ENCODE measurements at places on chromosomes 12 and 14.

GRCh38 chr14:31138301-31138700, 69.3 kb downstream of the HECTD1 start:
- no peak for DNase-seq

DNA sequence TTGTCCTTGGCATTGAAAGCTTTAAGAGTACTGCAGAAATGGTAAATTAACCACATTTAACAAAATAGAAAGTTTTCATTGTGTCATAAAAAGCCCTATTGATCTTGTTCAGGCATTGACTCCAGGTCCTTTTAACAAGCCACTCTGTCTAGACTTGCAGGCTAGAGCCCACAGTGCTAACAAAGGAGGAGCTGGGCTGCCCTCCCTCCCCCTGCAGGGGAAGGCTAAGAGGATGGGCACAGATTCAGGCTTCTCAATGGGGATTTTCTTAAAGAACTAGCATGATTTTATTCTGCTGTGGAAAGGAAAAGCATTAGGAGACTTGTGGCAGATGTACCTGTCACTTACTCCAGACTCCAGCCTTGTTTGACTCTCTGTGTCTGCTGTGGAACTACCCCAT, 463.6 kb downstream of the NRXN3 start:
- DNase-seq, result peak; percentile 5

- DNase-seq, result no peak
Measured at GRCh38 chr14:61253064-61253738, 27.9 kb downstream of the TMEM30B start.

DNA sequence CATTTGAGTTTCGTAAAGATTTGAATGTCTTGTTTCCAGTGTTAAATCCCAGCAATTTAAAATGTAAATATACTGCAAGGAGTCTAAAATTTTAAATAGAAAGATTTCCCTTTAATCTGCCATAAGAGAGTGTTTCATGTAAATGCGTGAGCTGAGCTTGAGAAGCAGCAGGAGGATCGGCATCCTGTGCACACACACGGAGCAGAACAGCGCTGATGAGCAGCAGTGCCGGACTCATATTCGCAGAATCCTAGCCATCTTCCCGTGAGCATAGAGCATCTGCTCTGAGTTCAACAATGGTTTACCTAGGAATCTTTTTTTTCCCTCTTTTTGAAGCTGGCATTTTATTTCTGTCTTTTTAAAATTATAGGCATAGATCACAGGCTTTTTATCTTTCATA, 29.8 kb upstream of the AMN start:
- no peak for DNase-seq

DNA sequence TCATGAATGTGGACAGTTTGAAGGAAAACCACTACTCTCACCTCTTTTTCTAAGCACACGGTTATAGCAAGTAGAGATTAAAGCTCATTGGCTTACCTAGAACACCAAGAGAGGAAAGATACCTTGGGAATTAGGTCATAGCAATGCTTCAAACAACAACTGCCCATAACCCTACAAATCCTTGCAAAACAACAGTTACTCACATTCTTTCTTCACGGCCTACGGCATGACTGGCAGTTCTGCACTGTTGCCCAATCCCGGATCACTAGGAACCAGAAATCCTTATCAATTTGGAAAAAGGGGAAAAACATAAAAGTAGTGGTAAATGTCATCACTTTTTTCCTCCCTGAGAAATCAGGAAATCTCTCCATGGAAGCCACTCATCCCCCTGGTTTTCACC, 9.6 kb upstream of the ISM2 start:
- peak; percentile 12 for DNase-seq

DNA sequence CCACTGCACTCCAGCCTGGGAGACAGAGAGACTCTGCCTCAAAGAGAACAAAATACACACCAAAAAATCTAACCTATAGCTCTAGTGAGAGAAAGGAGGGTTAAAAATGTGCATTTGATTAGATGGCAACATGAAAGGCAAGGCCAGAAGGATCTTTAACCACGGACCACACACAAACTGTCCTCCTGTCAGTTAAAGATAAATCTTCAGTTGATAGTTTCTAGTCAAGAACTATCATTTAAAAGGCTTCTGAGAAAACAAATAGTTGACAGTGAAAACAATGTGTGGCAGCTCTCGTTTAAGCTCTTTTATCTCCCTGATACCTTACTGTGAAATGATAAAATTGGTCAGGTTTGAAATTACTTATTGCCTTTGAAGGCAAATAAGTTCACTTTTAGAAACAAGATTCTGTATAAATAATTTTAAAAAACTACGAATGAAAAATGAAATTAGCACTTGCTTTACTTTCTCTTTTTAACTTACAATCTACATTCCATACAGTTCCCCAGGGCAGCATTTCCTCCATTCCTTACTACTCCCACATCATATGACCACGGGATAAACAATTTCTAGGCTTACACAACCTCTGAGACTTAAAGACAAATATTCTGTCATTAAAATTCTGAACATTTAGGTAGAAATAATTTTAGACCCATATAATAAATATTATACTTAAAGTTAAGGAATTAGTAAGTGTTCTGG, 71.4 kb upstream of the GNPNAT1 start:
- DNase-seq, result no peak

GRCh38 chr14:102180248-102180998, 40.7 kb downstream of the WDR20 start:
- no peak for DNase-seq

DNA sequence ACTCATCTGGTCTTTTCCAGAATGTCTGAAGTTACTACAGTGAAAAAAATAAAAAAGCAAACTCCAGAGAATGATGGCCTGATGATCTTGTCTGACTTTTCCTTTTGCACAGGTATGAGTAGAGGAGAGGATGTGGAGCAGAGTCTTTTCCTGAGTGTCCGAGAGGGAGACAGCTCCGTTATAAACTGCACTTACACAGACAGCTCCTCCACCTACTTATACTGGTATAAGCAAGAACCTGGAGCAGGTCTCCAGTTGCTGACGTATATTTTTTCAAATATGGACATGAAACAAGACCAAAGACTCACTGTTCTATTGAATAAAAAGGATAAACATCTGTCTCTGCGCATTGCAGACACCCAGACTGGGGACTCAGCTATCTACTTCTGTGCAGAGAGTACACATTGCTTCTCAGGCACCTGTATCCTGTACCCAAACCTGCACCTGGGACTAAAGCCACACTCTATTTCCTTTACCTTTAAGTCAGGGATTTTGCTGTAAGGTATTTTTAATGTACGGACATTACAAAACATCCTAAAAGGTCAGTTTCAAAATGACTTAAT, 75.8 kb upstream of the OR4E1 start:
- no peak for DNase-seq
